Skeletal muscle tissue (tissue), 5 donors: ENCODE measurements at places on chromosomes 13 and 19. TPM values are rescaled to one million over a fixed set of nuclear protein-coding genes. Genes with fewer than 3 reads are reported as not detected.

B3GNT3 gene
- not detected for total RNA-seq

SYCN gene
- total RNA-seq: not detected

ZNF284 gene
- 2.6 TPM for total RNA-seq

PNMA8A gene
- 21.4 TPM for total RNA-seq

METTL21C gene
- total RNA-seq: 29.7 TPM

TMEM150B gene
- 0.52 TPM for total RNA-seq

SMIM24 gene
- total RNA-seq: not detected

JSRP1 gene
- total RNA-seq: 79.3 TPM
